ENCODE measurements at places on chromosomes 16 and 17. TPM values are rescaled to one million over a fixed set of nuclear protein-coding genes. Genes with fewer than 3 reads are reported as not detected.
A peak's percentile ranks its signal among the peaks of the same experiment; 100 is the strongest.

DNA sequence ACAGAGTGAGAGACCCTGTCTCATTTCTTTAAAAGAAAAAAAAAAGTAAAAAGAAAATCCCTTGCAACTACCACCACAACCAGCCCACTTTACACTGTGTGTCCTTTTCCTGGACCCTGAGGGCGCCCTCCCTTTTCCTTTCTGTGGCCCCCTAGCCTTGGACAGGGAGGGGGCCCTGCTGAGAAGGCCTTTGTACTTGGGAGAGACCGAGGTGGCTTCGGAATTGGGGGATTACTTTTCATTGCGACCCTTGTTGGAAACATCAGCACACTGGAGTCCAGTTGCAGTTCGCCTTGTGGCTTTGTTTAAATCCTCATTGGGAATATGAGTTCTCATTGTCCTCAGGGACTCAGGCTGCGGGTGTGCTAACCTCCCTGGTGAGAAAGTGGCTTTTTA, 9.4 kb upstream of the DNASE1 start:
- no peak for DNase-seq
- H3K4me3 ChIP-seq, result no peak overlapping the region
- no peaks in the 10 kb centered on the region for H3K27me3 ChIP-seq
- H3K36me3 ChIP-seq, result peaks cover 4% of the 10 kb centered on the region
- H3K4me1 ChIP-seq, result peaks cover 5% of the 10 kb centered on the region
- H3K27ac ChIP-seq, result no peak overlapping the region

- H3K36me3 ChIP-seq, result no peaks in the 10 kb centered on the region
- no peaks in the 10 kb centered on the region for H3K4me1 ChIP-seq
These were observed 656.2 kb downstream of the KCNJ2 start for GRCh38 chr17:70825321-70826125.

The NOTUM gene
- total RNA-seq, result not detected

The HOXB1 gene
- total RNA-seq, result not detected

DNA sequence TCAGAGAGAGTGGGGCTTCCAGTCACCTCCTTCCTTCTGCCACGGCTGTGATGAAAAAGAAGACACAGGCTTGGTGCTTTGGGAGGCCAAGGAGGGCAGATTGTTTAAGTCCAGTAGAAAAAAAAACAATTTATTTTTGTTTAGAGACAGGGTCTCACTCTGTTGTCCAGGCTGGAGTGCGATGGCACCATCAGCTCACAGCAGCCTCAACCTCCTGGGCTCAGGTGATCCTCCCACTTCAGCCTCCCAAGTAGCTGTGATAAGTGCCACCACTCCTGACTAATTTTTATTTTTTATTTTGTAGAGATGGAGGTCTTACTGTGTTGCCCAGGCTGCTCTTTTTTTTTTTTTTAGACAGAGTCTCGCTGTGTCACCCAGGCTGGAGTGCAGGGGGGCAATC, 2.7 kb upstream of the MVD start:
- H3K4me3 ChIP-seq, result no peak overlapping the region
- peaks cover 9% of the 10 kb centered on the region for H3K4me1 ChIP-seq
- no peak overlapping the region for H3K27ac ChIP-seq
- H3K27me3 ChIP-seq, result no peaks in the 10 kb centered on the region

The ZNF287 gene
- total RNA-seq, result 5.9 TPM

DNA sequence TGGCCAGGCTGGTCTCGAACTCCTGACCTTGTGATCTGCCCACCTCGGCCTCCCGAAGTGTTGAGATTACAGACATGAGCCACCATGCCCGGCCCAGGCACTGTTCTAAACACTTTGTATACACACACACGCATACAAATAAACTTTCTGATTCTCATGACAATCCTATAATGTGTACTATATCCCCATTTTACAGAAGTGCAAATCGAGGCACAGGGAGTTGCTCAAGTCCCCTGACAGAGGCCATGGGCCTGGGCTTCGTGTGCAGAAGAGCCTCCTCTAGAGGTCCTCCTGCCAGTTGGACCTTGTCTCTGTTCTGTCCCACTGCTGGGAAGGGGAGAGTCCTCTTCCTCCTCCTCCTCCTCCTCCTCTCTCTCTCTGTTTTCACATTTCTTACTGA, 9.9 kb upstream of the GPRC5B start:
- H3K27me3 ChIP-seq, result no peaks in the 10 kb centered on the region
- H3K4me1 ChIP-seq, result no peaks in the 10 kb centered on the region
- H3K4me3 ChIP-seq, result no peak overlapping the region
- no peak for DNase-seq
- no peak overlapping the region for H3K27ac ChIP-seq

- peaks cover 25% of the 10 kb centered on the region for H3K4me1 ChIP-seq
- no peak overlapping the region for H3K27ac ChIP-seq
- DNase-seq, result no peak
- peaks cover 14% of the 10 kb centered on the region for H3K27me3 ChIP-seq
These were observed 6.5 kb downstream of the IRX5 start for GRCh38 chr16:54936979-54937670.

DNA sequence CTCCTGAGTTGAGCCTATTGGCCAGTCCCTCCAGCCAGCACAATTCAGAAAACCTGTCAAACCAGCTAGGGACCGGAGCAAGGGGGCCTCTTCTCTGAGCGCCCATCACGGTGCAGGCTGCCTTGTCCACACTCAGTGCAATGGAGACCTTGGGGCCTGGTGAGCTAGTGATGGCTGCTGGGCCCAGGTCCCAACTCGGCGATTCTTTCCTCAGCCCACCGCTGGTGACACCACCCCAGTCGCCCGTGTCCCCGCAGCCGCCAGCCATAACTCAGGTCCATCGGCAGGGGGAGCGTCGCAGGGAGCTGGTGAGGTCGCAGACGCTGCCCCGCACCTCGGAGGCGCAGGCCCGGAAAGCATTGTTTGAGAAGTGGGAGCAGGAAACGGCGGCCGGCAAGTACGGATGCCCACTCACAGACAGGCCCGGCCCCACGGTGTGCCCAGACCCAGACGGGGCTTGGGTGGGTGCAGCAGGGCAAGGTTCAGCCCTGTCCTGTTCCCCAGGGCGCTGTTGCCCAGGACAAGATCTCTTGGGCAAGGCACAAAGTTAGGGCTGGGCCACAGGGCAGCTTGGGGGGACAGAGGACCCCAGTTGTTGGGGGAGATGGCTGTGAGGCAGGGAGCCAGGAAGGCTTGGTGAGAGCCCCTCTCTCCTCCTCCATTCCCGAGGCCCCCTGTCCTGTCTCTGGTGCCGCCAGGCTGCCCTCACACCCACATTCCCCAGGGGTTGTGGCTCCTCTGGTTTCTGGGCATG, 10.8 kb downstream of the SMTNL2 start:
- no peak for DNase-seq
- H3K27me3 ChIP-seq, result no peaks in the 10 kb centered on the region
- peaks cover 26% of the 10 kb centered on the region for H3K4me1 ChIP-seq
- no peak overlapping the region for H3K27ac ChIP-seq

DNA sequence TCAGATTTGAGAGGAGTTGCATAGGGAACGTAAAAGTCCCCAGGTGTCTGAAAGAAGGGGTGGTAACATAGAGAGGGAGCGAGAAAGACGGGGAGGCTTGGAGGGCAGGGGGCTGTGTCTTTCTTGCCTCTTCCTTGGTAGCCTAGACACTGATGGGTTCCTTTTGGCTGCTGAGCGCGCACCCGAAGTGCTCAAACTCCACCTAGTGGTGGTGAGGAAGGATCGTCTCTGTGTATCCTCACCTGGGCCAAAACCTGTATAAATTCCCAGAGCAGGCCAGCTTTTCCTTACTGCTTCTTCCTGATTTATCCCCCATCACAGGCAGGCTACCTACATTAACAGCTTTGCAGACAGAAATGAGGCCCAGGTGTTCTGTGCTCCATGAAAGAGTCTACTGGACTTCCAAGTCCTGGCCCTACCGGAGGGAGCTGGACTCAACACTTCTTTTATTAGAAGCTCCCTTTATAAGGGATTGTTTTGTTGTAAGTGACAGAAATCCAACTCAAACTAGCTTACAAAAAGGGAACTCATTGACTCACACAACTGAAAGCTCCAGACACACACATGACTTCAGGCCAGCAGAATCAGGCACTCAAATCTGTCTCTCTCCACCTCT, 5.5 kb upstream of the SLC25A35 start:
- no peak overlapping the region for H3K4me3 ChIP-seq
- H3K27me3 ChIP-seq, result no peaks in the 10 kb centered on the region
- H3K36me3 ChIP-seq, result no peaks in the 10 kb centered on the region
- H3K4me1 ChIP-seq, result no peaks in the 10 kb centered on the region
- DNase-seq, result no peak

GRCh38 chr17:72778169-72779151, 314.0 kb downstream of the SLC39A11 start:
- H3K4me1 ChIP-seq, result no peaks in the 10 kb centered on the region
- H3K27ac ChIP-seq, result no peak overlapping the region
- no peak overlapping the region for H3K4me3 ChIP-seq
- H3K36me3 ChIP-seq, result no peaks in the 10 kb centered on the region
- H3K27me3 ChIP-seq, result no peaks in the 10 kb centered on the region

- DNase-seq, result no peak
- H3K27ac ChIP-seq, result no peak overlapping the region
- H3K27me3 ChIP-seq, result no peaks in the 10 kb centered on the region
- peaks cover 60% of the 10 kb centered on the region for H3K4me1 ChIP-seq
- no peaks in the 10 kb centered on the region for H3K36me3 ChIP-seq
- H3K4me3 ChIP-seq, result no peak overlapping the region
These were observed 56.7 kb downstream of the CFDP1 start for GRCh38 chr16:75376475-75377161.

DNA sequence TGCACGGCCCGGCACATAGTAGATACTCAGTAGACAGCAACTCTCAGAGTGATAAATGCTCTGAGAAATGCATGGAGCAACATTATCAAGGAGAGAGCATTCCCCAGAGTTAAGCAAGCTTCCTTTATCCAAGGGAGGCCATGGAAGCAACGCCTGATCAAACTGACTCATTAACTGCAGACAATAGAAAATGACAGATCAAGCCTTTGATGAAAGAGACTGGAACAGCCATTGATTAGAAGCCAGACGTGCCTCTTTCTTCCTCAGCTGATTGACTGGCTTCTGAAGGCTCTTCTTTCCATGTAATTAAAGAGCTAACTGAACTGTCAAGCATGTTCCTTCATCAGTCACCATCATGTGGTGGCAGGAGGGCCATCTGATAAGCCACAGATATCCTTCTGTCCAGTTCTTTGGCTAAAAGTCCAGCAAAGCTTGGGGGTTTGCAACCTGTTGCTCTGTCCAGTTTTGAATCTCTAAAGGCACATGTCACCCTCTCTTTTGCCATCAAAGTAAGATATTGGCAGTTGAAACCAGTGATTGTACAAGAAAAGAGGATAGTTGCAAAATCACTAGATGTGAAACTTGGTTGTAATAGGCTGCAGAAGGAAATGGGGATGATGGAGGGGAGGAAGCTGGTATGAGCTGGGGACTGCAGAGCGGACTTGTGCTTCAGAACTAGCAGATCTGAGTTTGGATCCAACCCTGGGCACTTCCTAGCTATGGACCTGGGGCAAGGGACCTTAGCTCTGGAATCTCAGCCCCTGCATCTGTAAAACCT, 188.0 kb downstream of the HAPSTR1 start:
- H3K4me3 ChIP-seq, result no peak overlapping the region
- no peaks in the 10 kb centered on the region for H3K36me3 ChIP-seq
- no peak for DNase-seq
- H3K4me1 ChIP-seq, result no peaks in the 10 kb centered on the region

DNA sequence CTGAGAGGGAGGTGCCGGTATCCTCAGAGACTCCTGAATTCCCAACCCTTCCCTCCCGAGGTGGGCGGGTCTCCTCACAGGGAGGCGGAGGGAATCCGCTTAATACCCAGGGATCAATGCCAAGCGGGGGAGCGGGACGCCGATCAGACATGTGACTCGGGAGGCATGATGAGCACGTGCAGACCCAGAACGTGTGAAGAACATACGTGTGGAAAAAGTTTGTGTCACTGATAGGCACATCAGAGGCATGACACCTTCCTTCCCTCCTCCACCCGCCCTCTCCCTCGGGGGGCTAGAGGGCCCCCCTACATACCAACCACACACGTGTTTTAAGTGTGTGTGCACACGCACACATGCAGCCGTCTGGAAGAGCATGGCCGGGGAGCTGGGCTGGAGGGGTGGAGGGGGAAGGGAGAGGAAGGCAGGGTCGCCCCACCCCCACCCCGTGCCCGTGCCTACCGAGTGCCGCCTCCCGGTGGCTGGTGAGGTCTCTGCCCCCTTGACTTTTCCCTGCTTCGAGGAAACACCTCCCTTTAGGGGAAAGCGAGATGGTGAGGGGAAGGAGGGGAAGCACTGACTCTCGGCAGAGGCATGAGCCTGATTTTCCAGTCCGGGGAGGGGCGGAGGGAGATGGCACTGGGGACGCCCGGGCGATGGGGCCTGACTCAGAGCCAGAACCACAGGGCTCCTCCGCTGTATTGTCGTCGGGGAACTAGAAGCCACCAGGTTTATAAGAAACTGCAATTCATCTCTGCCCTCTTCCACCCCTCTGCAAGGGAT, 12.1 kb upstream of the TBX21 start:
- H3K4me1 ChIP-seq, result peaks cover 16% of the 10 kb centered on the region
- no peak for DNase-seq
- no peak overlapping the region for H3K4me3 ChIP-seq
- H3K27ac ChIP-seq, result no peak overlapping the region

The SLC16A6 gene
- 2.7 TPM for total RNA-seq

GRCh38 chr16:81436386-81436785, 8.2 kb upstream of the CMIP start:
- DNase-seq, result no peak
- H3K36me3 ChIP-seq, result no peaks in the 10 kb centered on the region
- H3K27ac ChIP-seq, result no peak overlapping the region

- no peaks in the 10 kb centered on the region for H3K4me1 ChIP-seq
- H3K4me3 ChIP-seq, result no peak overlapping the region
- H3K27ac ChIP-seq, result no peak overlapping the region
- H3K27me3 ChIP-seq, result no peaks in the 10 kb centered on the region
- no peaks in the 10 kb centered on the region for H3K36me3 ChIP-seq
- no peak for DNase-seq
These were observed 302.7 kb upstream of the PSMD7 start for GRCh38 chr16:73993878-73994277.

DNA sequence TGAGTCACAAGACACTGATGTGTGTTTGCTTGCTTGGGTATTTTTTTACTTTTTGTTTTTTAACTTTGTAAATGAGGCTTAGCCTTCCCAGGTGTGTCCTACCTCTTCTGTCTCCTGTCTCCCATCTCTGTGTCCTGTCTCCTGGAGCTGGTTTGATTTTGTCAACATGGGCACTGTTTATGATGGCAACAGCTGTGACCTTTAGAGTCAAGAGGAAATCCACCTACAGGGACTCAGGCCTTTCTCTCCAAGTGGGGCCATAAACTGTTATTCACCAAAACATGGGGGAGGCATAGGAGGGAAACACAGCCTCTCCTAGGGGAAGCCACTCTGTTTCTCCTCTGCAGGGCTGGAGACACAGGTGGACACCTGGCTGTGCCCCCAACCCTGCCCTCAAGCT, 13.1 kb upstream of the PLCG2 start:
- no peaks in the 10 kb centered on the region for H3K27me3 ChIP-seq
- no peaks in the 10 kb centered on the region for H3K4me1 ChIP-seq
- no peaks in the 10 kb centered on the region for H3K36me3 ChIP-seq
- no peak for DNase-seq
- H3K27ac ChIP-seq, result no peak overlapping the region

GRCh38 chr17:82151106-82151957, 53.3 kb upstream of the FASN start:
- DNase-seq, result no peak
- no peaks in the 10 kb centered on the region for H3K36me3 ChIP-seq
- peak overlapping the region; percentile 66 for H3K27ac ChIP-seq
- H3K27me3 ChIP-seq, result no peaks in the 10 kb centered on the region
- no peak overlapping the region for H3K4me3 ChIP-seq

GRCh38 chr16:88634141-88634993, 4.0 kb upstream of the IL17C start:
- peaks cover 16% of the 10 kb centered on the region for H3K4me1 ChIP-seq
- peak overlapping the region; percentile 43 for H3K4me3 ChIP-seq
- peaks cover 29% of the 10 kb centered on the region for H3K36me3 ChIP-seq
- no peak for DNase-seq
- H3K27me3 ChIP-seq, result peaks cover 12% of the 10 kb centered on the region
